ENCODE measurements at places on chromosomes 3 and 15.
A peak's percentile ranks its signal among the peaks of the same experiment; 100 is the strongest.

DNA sequence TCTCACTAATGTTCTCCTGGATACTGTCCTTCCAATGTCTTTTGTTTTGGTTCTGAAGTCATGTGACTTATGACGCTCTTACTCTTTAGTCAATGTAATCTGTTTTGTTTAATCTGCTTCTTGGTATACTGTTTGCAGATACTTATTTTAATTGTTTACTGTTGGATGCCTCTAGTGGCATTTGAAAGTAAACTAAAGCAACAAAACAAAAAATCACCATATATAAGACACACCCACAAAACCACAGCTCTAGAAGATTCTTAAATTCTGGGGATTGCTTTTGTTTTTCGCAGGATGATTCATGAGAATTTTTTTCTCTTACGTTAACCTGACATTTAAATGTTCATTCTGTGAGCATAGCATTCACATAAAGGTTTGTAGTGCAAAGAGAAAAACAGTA, 16.8 kb downstream of the SLC25A26 start:
- DNase-seq, result no peak

DNA sequence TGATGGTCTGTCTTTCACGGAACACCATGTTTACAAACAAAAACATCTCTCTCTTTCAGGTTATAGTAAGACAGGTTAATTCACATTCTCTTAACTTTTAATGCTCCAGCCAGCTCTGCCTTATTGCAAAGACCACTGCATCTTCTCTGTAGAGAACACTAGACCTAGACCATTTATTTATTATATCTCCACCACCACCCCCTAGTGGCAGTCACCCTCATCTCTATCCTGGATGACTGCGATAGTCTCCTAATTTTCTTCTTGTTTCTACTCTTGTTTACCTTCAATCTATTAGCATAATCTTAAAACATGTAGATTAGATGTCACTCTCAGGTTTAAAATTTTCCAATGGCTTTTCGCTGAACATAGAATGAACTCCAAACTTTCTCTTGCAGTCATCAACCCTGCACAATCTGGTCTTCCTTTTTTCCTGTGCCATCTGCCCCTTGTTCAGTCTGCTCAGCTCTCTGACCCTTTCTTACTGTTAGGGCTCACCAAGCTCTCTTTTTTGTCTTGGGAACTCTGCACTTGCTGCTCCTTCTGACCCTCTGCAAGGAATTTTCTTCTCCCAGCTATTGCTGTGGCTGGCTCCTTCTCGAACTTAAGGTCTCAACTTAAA, 155.6 kb downstream of the SQOR start:
- DNase-seq, result no peak

GRCh38 chr3:43994657-43995546, 246.8 kb upstream of the TOPAZ1 start:
- DNase-seq, result peak; percentile 5

GRCh38 chr3:3799173-3800079, at the start of gene LRRN1:
Gene LRRN1 (plus strand): TSS chr3:3799431. CDS start chr3:3844642, 45,211 bp downstream.
- no peak for DNase-seq

DNA sequence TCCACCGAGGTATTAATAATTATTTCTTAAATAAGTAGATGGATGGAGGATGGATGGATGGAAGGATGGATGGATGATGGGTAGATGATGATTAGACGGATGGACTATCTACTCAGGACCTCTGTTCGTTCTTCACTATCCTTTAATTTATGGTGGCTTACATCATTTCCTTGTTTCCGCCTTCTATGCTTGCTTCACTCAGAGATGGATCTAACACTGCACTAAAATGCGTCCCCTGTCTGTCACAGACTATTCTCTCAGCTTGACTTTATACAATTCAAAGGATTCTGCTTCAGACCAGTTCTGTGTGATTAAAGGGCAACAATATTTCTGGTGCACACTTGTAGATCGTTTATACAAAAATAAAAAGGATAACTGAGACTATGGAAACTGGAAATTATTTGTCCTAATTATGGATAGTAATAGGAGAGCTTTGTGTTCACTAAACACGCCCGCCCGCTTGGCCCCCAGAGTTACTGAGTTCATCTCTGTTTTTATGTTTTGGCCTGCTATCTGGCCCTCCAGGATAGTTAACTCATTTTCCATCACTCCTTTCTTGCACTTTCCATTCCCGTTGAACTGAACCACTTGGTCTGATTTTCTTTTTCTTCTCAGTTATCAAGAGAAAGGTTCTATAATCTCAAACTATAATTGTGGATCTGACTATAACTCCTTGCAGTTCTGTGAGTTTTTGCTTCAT, 41.4 kb upstream of the CA12 start:
- no peak for DNase-seq

DNA sequence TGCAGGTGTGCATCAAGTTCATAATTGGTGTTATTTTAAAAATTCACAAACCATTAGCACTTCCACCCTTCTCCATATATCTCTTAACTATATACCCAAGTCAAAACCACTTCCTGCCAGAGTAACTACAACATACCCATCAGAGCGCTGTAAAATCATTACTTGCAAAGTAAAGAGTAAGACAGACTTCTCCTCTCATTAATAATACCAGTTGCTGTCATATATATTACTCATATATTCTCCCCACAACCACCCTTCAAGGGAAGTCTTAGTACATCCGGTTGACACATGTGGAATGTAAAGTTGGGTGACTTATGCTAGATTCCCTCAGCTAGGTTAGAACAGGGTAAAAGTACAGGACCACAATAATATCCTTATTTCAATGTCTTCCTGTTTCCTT, 5.6 kb downstream of the TERC start:
- DNase-seq, result no peak

All from activated T-helper 1 cell treated with anti-CD3 and anti-CD28 coated beads, Interleukin-12 subunit alpha, Interleukin-12 subunit beta, Interleukin-2, Interleukin-4 antibody, amounts not matched to agents 30 ng/mL and 10 ng/mL and 1 ng/mL, durations not matched to agents 14 hours and 24 hours and 36 hours (primary cell).